Fibroblast of skin of abdomen (primary cell): ENCODE measurements at places on chromosomes 7 and 10.

DNA sequence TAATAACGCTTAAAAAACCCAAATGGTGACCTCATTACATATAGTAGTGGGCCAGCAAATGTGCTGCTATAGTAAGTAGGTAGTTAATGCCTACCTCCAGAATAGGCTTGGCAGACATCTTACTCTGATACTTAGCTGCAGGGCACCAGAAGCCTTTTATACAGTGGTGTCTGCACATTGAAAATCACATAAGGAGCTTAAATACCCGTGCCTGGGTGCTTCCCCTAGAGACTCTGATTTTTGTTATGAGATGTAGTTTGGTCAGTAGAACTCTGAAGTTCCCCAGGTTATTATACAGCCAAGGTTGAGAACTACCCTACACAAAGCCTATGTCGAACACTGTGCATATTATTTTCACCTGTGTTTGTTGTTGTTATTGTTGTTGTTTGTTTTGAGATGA, 47.2 kb downstream of the ANKIB1 start:
- no peak for DNase-seq

DNA sequence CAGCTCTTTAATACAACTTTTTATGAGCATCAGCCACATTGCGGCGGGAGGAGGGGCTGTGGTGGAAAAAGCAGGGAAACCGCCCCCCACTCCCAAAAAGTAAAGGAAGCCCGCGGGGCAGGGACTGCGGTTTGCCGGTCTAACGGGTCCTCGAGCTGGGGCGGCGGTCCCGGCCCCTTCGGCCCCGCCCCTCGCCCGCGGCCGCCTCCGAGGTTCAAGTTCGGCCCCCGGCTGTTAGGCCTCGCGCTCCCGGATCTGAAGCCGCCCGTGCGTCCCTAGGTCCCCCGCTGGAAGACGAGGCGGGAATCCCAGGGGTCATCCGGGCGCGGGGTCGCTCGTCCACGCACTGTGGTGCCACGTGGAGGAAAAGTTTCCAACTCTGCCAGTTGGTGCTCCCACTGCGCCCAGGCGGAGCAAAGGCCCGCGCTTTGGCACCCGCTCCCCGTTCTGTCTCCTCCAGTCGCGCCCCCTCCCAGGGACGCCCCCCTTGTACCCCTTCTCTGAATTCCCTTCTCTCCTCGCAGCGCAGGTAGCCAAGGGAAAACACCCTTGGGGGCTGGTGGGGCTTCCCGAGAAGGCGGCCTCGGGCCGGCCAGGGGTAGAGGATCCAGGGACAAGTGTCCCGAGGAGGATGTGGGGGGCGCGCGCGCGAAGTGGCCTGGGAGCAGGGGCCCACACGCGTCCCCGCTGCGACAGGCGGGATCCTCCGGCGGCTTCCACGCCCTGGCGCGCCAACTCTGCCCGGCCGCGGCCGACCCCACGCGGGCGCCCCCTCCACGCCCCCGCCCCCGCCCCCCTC, 798 bp upstream of the AUTS2 start:
- no peak for DNase-seq

- no peak for DNase-seq
These were observed 1.2 kb downstream of the TRDMT1 start for GRCh38 chr10:17200001-17200911.

GRCh38 chr7:44791278-44792219, 4.9 kb upstream of the PPIA start:
- DNase-seq: peak; percentile 69

GRCh38 chr10:132239126-132240031, 52.6 kb downstream of the DPYSL4 start:
- no peak for DNase-seq

DNA sequence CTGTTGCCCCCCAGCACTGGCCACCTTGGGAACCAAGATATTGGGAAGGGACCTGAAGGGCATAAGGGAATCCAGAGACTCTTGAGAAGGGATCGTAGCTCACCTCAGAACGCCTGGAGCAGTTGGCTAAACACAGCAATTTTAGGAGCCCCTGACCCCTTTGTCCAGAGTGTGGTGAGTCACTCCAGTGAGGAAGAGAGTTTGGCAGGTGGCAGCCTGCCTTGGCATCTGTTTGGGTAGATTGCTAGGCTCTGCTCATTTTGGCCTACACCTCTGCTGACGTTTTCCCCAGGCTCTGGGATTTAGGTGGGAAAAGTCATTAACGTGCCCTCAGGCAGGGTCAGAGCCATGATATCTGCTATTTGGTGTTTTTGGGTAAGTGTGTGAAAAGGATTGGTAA, 100.6 kb downstream of the GRB10 start:
- DNase-seq: no peak

DNA sequence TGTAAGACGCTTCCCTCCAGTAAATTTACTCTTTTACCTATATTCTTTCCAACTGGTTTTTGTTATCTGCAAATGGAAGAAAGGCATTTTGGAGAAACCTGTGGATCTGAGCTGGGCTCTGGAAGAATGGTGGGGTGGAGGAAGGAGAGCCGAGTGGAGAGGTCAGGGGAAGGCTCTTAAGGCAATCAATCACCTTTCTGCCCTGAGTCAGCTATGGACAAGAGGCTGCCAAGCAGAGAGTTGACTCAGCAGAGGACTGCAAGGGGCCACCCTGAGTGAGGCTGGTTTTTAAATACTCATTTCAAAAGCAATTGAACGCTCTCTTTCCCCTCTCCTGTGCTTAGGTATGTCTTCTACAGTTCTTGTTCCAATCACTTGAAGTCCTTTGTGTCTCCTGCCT, 81.8 kb downstream of the SPAG6 start:
- peak; percentile 62 for DNase-seq

DNA sequence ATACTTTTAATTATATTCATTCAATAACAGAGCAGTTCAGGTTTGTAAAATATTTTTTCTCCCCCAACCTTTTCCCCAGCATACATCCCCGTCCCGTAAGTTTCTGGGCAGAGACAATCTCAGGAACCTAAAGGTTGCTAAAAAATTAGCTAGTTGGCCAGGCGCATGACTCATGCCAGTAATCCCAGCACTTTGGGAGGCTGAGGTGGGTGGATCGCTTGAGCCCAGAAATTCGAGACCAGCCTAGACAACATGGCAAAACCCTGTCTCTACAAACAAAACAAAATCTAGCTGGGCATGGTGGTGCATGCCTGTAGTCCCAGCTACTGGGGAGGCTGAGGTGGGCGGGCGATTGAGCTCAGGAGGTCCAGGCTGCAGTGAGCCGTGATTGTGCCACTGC, 40.2 kb downstream of the TCF7L2 start:
- DNase-seq: no peak

- no peak for DNase-seq
These were observed 69.0 kb downstream of the AHR start for GRCh38 chr7:17367502-17367901.

GRCh38 chr10:2366264-2366931, 629.1 kb upstream of the ADARB2 start:
- DNase-seq: no peak

- no peak for DNase-seq
These were observed 34.5 kb downstream of the CHN2 start for GRCh38 chr7:29229066-29229465.

GRCh38 chr10:78320506-78320905, 286.8 kb downstream of the RPS24 start:
- no peak for DNase-seq
